HT1080 (cell line): ENCODE measurements at places on chromosomes 12 and 14. TPM values are rescaled to one million over a fixed set of nuclear protein-coding genes. Genes with fewer than 3 reads are reported as not detected.

DNA sequence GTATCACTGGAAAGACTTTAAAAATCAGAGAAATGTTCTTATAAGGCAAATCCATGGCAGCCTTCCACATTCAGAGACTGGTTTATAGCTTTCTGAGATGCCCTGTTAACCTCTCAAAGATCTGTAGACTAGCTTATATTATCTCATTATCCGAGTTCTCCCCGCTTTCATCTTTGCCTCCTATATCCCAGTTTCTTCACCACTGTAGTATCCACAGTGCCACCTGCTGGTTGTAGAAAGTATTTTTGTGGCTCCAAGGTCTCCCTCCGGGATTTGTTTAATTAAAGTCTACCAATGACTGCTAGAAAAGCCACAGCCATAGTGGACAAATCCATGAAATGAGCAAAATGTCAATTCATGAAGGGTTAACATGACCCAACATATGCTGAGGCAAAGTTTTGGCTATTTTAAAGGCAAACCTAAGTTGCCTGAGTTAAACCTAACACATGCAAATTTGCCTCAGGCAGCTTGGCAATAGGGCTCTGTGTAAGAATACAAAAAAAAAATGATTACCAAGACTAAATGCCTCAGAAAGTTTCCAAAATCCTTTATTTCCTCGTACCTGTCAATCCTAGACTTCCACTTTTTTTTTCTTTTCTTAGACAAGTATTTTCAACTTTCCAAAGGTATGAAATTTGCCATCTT lies 218.8 kb upstream of the BMP4 start:
- peak; percentile 71 for DNase-seq

GRCh38 chr12:6959058-6959804 lies 8.1 kb downstream of the PTPN6 start:
- no peak for DNase-seq

DNA sequence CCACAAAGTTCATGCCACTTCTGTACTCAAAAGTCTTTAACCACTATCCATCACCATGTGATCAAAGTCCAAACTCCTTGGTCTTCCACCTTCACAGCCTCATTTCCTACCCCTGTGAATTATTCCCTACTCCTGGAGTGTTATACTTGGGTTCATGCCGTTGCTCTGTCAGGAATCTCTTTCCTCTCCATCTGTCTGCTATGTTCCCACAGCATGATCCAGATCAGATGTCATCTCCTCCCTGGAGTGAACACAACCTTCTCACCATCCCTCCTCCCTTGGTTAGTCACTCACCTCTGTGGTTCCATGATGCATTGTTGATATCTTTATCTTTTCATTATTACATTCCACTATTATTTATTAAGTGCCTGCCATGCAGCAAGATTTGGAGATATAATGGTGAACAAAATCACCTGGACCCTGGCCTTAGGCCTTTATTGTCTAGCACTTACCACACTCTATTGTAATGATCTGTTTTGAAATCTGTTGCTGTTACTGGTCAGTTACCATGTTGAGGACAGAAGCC lies 22.4 kb downstream of the LACRT start:
- DNase-seq = no peak

DNA sequence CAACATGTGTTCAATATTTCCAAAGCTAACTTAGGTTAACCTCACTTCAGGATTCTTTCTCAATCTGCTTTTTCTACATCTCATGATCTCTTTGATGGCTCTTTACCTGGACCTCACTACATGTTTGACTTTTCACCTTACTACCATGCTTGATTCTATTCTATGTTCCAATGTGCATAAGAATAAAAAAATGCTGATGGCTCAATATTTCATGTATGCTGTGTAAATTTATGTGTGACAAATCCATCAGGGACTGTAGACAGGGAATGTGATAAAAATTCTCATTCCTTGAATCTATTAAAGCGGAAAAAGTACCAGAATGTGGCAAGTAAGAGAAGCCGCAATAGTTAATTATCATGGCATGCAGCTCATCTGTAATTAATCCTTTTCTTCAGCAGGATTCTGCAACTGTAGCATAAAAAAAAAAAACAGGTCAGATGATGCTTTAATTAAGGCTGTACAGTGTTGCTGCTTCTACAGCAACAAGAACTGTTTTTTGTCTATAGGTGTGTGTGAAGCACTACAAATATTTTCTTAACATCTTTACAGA lies 276.9 kb upstream of the PRKD1 start:
- DNase-seq = no peak

GRCh38 chr12:10289005-10289754 lies 18.5 kb upstream of the KLRD1 start:
- no peak for DNase-seq

DNA sequence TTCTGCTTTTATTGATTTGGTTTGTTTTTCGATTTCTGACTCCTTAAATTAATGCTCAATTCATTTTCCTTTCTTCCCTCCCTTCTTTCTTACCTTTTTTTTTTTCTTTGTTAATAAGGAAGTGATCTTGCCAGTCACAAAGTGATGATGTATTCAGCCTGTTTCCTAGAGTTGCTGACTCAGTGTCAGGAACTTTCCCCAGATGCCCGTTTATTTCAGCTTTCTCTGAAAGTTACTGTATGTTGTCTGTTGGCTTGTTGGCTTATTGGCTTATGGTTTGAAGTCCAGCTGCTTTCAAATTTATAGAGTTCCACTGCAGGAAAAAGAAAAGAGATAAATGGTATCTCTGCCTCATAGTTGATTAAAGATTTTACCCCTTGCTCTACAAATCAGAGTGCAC lies 12.4 kb upstream of the SLC6A15 start:
- DNase-seq = peak; percentile 76

DNA sequence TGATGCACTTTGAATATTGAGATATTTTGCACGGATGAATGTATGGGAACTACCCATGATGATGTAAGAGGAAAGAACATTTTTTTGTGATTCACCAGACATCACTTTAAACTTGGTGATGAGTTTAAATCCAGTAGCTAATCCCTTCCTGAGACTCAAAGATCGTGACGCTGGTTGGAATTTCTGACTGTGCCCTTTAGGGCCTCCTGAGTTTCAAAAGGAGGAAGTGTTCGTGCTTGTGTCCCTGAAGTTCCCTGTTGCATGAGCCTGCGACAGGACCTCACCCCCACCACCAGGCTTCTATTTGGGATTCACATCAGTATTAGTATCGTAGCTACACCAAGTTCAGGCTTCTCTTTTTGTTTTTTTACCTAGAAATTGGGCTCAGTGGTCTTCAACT lies 18.6 kb upstream of the RIN3 start:
- peak; percentile 37 for DNase-seq

DNA sequence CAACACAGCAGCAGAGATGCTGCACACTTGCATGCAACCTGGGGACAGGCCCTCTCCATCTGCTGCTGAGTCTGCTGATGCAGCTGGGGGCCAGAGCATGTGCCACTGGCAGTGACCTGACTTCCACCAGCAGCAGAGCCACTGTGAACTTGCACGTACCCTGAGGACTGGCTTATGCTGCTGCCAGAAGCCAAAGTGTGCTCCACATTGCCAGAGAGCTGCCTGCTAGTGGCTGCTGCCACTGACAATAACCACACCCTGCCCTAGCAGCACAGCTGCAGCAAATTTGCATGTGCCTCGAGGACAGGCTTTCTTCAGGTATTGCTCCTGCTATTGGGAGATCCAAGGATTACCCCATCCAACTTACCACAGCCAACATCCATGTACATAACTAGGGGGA lies 4.5 kb upstream of the PRR4 start:
- DNase-seq = no peak

GRCh38 chr14:100609331-100609870 lies 22.2 kb upstream of the BEGAIN start:
- no peak for DNase-seq

Gene SLC16A7
- not detected in 2 replicates for total RNA-seq

Gene PLA2G1B
- total RNA-seq = not detected in 2 replicates

Gene KRT74
- total RNA-seq = not detected in 2 replicates

DNA sequence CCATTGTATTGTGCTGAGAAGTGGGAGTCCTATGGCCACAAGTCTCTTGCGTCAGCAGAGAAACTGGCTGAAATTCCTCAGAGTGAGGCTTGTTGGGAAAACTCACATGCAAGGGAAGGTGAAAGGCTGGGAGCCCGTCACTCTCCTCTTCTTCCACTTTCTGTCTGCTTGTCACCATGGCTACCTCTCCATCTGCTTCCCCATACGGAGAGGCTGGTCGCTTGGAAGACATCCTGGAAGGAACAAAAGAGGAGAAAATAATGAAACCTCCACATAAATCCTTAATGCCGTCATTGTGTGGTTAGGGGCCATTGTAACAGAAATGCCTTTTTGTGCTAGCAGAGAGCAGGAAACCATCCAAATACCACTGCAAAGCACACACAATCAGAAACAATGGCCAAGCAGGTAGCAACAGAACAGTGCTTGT lies 53.7 kb downstream of the SOX5 start:
- DNase-seq = peak; percentile 17

Gene ACACB
- total RNA-seq = 1.2 and 2.0 TPM in 2 replicates

DNA sequence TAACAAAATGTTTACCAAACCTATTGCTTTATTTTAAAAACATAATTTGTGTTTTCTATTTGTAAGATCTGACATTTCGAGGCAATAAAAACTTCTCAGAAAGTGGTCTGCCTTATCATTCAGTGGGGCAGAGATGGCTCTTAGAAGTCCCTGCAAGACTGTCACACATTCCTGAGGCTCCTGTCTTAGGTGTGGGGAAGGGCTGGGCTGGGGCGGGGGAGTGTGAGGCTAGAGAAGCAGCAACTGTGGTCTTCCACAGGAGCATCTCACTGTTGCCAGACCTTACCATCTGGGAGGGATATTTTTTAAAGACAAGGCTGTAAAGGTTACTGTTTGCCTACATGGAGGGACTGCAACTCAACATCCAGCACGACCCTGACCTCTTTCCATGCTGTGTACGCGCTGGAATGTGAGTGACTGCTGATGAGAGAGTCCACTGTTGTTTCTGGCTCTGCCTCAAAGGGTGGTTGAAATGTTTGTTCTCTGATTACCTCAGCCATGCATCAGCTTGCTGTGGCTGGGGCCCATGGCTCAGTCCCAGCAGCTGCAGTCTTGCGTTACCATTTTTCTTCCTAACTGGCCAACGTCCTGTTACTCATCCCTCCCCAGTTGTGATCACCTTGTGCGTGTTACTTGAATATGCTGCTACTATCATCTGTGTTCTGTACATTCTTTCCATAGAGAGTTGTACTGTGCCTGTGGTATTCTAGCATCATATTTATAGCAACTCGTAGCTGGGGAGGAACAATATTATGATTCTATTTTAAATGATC lies 12.4 kb downstream of the ERG28 start:
- DNase-seq = peak; percentile 97

Gene DGLUCY
- 24.9 and 26.4 TPM in 2 replicates for total RNA-seq

DNA sequence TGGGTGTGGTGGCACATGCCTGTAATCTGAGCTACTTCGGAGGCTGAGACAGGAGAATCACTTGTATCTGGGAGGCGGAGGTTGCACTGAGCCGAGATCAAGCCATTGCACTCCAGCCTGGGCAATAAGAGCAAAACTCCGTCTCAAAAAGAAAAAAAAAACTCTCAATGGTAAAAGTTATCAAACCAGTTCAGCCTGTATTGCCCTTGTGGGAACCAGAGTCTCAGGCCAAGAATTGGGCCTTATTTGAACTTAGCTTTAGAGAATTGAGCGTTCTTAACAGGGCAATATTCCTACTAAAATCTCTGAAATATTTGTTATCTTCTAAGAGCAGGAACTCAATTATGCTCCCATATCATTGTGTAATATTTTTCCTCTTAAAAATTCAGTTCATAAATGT lies 7.7 kb upstream of the MDM2 start:
- DNase-seq = no peak

DNA sequence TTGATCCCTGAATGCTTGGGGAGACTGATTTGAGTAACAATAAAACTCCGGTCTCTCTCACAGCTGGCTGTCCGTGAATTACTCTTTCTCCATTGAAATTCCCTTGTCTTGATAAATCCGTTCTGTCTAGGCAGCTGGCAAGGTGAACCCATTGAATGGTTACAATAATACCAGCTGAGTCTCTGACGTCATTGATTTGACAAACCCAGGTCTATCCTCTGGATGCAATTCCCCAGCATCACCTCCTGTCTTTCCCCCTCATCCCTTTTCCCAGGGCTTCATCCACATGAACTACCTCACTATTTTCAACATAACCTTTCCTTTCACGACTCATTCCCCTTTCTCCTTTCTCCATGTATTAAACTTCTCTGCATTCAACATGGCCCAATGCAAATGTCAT lies 98.7 kb upstream of the TMEM132C start:
- no peak for DNase-seq

Gene CEBPE
- total RNA-seq = 0.13 TPM in 1 of 2 replicates, not detected in the other

- DNase-seq = no peak
Measured at GRCh38 chr14:68568907-68569897, 223.7 kb downstream of the ZFP36L1 start.

GRCh38 chr14:92668276-92668973 lies 80.0 kb downstream of the LGMN start:
- no peak for DNase-seq

Gene PRPH
- total RNA-seq = 0.13 and 0.21 TPM in 2 replicates

Gene POC1B
- total RNA-seq = 15.1 and 19.3 TPM in 2 replicates

DNA sequence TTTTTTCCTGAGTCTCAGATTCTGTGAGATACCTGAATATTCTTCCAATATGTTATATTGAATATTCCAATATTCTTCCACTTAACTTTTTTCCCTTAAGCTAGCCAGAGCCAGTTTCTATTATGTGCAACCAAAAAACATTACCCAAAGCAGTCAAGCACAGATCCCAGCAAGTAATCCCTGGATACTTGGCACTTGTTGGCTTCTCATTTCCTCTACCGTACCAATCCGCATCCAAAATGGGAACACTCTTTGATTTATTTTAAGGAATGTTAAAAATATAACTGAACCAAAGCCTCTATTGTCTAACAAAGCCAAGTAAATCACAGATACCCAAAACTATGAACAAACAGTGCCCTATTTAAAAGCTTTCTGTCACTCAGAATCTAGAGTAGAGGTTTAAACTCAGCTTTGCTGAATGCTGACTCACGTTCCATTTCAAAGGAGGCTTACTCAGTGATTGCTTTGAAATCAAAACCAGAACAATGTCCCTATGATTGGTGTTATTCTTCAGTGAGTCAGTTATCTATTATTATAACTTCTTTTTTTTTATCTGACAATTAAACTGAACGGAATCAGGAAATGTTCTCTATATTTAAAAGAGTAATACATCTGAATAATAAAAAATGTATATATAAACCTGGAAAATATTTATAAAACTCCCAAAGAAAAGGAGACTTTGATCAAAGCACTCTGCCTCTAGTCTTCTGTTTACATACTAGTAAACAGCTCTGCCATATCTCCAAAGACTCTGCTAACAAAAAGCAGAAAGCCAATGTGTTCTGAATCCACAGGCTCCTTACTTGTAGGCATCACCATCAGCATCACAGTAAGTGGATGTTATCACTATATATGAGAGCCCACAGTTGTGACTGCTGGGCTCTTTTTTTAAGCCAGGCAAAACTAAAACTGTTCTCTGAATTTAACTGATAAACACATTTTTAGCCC lies 360.8 kb downstream of the CCDC91 start:
- peak; percentile 81 for DNase-seq

Gene RILPL2
- 4.7 and 5.5 TPM in 2 replicates for total RNA-seq

Gene MANSC1
- total RNA-seq = 0.73 and 3.4 TPM in 2 replicates

- DNase-seq = no peak
Measured at GRCh38 chr14:101504096-101504948, 57.0 kb upstream of the DIO3 start.
